ENCODE measurements at places on chromosomes 6 and 20. TPM values are rescaled to one million over a fixed set of nuclear protein-coding genes. Genes with fewer than 3 reads are reported as not detected.

Gene PHACTR3
- total RNA-seq: not detected

Gene RAD21L1
- total RNA-seq: not detected

Gene EDN1
- 0.28 TPM for total RNA-seq

Gene SYCP2
- 5.4 TPM for total RNA-seq

Gene MCHR2
- not detected for total RNA-seq

Gene AAR2
- total RNA-seq: 21.7 TPM

Gene FLRT3
- not detected for total RNA-seq

Gene CPNE5
- total RNA-seq: 0.70 TPM

Gene ECT2L
- not detected for total RNA-seq

Gene PRRT1
- total RNA-seq: 1.5 TPM

- no peak for DNase-seq
Measured at GRCh38 chr20:46853926-46854325, 40.7 kb upstream of the EYA2 start.

GRCh38 chr6:145091586-145092142, 643.7 kb downstream of the EPM2A start:
- DNase-seq: no peak

GRCh38 chr6:10369896-10370295, 45.0 kb downstream of the TFAP2A start:
- DNase-seq: no peak

GRCh38 chr6:116605935-116606334, 10.3 kb upstream of the RSPH4A start:
- no peak for DNase-seq

DNA sequence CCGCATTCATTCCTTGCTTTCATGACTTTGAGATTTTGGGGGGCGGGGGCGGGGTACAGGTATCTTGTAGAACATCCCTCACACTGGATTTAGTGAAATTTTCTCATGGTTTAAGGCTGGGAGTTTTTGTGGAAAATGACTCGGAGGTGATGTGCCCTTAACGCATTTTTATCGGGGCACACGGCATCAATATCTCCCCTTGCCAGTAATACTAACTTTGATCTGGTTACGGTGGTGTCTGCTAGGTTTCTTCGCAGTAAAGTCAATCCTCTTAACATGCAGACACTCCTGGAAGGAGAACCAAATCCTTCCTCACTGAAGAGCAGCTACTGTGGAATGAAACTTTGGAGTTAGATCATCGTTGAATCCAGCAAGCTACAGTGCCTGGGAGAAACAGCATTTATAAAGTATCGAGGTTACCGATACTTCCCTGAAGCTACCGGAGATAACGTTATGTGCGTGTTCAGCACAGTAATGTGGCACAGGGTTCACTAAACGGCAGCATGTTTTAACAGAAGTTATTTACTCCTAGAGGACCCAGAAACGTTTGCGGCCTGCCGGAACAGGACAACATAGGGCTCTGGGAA, 1.2 kb upstream of the DYNLRB1 start:
- DNase-seq: no peak

- no peak for DNase-seq
Measured at GRCh38 chr6:113588646-113589045, 268.5 kb upstream of the MARCKS start.

DNA sequence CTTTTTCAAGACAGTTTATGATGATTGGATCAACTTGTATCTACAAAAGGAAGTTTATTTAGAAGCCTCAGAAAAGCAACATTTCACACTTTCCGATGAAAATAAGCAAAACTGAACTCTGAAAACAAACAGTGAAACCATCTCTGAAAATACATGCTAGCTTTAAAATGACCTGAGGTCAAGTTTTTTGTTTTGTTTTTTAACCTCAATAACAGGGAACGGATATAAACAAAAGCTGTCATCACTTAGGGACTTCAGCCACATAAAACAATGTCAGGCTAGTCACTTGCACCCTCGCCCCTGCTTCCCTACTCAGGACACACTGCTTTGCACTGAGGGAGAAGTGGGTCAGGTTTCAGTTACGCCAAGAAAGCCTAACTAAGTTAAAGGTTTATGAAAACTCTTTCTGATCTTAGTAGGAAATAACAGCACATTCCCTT, 11.6 kb downstream of the BACH2 start:
- no peak for DNase-seq

DNA sequence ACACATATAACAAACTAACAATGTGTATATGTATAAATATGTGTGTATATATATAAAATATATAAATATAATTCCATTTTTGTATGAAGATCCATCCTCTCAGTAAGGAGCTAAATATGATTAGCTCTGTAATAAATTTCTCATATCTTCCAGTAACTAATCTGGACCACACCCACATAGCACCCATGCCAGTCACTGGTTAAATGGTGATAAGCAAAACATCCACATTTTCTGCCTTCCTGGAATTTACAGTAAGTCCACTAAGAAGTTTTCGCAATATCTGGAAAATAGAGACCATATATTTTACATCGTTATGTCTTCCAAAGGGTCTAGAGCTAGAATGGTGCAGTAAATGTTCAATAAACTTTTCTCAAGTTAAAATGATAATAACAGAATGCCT, 151.5 kb upstream of the STMND1 start:
- DNase-seq: no peak

DNA sequence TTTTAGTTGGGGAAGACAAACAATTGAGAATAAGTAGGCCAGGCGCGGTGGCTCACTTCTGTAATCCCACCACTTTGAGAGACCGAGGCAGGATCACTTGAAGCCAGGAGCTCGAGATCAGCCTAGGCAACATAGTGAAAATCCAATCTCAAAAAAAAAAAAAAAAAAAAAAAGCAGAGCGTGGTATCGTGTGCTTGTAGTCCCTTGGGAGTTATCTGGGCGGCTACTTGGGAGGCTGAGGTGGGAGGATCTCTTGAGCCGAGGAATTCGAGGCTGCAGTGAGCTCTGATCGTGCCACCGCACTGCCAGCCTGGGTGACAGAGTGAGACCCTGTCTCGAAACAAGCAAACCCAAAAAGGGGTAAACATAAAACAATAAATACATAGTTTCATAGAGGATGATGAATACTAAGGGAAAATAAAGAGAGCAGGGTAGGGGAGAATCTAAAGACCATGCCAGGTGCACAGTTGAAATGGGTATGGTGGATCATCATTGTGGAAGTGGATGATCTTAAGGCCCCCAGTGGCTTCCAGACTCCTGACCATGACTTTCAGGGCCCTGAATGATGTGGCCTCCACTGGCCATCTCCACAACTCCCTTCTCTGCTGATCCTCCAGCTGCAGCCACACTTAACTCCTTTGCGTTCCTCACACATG, 947 bp downstream of the POFUT1 start:
- no peak for DNase-seq

- no peak for DNase-seq
Measured at GRCh38 chr6:138331984-138332383, 45.7 kb upstream of the SMIM28 start.

GRCh38 chr6:118770835-118771234, 119.4 kb upstream of the CEP85L start:
- DNase-seq: no peak

DNA sequence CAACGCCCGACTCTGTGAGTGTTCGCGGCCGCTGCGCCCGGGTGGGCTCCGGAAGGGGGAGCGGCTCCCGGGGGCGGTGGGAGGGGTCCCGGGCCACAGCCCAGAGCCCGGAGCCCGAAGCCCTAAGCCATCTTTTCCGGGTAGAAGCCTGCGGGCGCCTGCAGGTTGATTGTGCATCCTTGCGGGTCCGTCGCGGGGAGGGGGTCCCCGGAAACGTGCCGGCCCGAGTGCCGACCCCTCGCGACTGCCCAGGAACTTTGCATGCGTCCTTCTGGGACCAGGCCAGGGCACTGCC, 413 bp downstream of the PTPRA start:
- no peak for DNase-seq

- no peak for DNase-seq
Measured at GRCh38 chr6:121540210-121540609, 104.8 kb downstream of the GJA1 start.

- peak; percentile 1 for DNase-seq
Measured at GRCh38 chr6:34791164-34791700, 651 bp upstream of the BLTP3A start.

DNA sequence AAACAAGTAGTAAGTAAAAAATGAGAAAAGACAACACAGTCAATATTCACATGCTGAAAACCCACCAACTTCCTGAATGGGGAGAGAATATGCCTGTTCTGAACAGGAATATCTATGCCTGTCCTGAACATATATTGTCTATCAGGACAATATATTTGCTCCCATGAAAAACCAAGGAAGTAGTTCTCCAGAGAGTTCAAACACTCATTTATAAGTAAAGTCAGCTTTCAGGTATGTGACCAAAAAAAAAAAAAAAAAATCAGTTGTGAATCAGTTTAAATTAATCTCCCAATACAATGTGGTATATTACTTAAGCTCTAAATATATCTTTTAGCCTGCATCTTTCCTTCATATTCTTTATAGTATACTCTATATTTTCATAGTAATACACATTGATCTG, 119.5 kb downstream of the MYB start:
- no peak for DNase-seq

GRCh38 chr20:37095599-37096414, at the start of gene RBL1:
RBL1 (minus strand) TSS chr20:37095997; CDS start chr20:37095928, 69 bp downstream.
- DNase-seq: peak; percentile 90

- DNase-seq: peak; percentile 70
Measured at GRCh38 chr6:110178626-110179405, 654 bp downstream of the WASF1 start.

DNA sequence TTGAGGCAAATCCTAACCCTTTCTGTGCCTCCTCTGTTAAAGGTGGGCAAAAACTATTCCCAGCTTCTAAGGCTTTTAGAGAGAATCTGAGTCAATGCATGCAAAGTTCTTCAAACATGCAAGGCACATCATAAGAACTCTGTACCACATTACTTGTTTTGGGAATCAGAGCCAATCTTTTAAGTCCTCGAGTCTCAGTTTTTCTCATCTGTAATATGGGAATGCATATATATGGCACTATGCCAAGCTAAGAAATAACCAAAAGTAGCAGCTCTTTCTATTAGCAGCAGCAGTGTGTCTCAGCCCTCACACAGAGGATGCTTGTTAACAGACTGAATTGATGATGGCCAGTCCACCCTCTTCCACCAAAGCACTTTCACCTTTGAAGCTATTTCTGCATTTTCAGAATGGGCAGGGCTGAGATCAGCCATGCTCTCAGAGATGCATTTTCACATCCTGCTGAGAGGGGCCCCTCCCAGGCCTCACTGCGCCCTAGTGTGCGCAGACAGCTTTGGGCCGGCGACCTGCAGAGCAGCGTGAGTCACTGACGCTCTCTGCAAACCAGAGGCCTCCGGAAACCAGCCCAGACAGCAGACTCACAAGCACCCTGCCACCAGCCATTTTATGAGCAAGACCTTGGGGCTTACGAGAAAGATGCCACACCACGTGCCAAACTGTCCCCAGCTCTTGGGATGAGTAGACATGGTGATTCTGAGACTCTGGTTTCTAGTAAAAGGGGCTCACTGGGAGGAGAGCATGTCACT, 138.0 kb downstream of the NFATC2 start:
- peak; percentile 92 for DNase-seq

- DNase-seq: no peak
Measured at GRCh38 chr6:47196113-47196512, 113.6 kb downstream of the TNFRSF21 start.

GRCh38 chr20:59364611-59365010, 64.2 kb downstream of the EDN3 start:
- DNase-seq: no peak

DNA sequence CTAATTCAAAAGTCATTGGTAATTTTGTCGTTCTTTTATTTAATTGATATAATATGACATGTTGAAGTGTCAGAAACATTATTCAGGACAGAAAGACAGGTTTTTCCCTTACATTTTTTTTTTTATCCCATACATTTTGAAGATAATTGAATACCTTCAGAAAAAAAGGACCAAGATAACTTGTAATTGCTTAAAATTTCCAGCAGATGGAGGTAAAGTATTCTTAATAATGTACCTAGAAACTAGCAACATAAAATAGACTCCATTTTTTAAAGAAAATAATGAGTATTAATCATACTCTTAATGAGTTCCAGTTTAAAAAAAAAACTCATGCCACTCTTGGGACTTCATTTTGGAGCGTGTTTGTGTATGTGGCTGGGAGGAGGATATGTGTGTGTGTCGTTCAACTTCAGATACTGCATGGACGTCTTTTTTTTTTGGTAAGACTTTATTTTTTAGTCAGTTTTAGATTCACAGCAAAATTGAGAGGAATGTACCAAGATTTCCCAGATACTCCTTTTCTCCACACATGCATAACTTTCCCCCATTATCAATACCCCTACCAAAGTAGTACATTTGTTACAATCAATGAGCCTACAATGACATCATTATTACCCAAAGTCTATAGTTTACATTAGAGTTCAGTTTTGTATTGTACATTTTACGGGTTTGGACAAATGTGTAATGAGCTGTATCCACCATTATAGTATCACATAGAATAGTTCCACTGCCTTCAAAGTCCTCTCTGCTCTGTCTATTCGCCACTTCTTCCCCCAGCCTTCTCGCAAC, 79.4 kb downstream of the ROS1 start:
- DNase-seq: peak; percentile 22

DNA sequence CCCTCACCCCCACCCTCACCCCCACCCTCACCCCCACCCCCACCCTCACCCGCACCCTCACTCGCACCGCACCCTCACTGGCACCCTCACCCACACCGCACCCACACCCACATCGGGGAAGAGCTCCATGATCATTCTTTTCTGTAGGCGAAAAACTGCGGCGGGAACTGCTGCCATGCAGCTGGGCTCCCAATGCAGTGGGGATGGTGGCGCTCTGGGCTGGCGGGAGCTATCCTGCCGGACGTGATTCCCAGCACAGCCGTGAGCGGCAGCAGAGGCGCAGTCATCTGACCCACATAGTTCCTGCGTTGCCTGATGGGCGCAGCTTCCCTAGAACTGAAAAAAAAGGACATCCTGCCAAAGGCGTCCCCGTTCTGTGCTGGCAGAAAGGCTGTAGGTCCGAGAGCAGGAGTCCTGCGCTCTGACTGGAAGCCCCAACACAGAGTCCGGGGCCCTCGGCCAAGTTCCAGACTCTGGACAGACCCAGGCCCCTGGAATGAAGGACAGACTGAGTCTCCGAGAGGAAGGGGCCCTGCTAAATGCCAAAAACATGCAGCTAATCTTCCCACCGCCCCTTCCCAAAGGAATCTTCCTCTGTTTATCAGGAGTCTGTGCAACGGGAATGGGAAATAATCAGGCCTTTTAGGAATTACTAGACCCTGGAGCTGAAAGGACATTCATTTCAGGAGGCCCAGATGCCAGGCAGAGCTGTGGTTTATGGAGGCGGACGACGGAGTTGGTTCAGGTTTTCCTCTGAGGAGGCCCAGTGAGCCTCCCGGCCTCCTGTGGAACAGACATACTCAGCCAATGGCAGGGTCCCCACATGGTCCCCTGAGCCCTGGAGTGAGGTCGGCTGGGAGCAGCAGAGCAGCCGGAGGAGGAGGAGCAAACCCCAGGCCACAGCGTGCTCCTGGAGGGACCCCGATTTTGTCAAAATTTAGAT, 14.1 kb upstream of the TCFL5 start:
- no peak for DNase-seq

- no peak for DNase-seq
Measured at GRCh38 chr20:59123678-59124255, 39.9 kb upstream of the ZNF831 start.

All from CD4-positive, alpha-beta memory T cell (primary cell).